ENCODE measurements at places on chromosomes 7 and 10.

- no peak for DNase-seq
Measured at GRCh38 chr10:74300666-74301065, 149.6 kb downstream of the ADK start.

DNA sequence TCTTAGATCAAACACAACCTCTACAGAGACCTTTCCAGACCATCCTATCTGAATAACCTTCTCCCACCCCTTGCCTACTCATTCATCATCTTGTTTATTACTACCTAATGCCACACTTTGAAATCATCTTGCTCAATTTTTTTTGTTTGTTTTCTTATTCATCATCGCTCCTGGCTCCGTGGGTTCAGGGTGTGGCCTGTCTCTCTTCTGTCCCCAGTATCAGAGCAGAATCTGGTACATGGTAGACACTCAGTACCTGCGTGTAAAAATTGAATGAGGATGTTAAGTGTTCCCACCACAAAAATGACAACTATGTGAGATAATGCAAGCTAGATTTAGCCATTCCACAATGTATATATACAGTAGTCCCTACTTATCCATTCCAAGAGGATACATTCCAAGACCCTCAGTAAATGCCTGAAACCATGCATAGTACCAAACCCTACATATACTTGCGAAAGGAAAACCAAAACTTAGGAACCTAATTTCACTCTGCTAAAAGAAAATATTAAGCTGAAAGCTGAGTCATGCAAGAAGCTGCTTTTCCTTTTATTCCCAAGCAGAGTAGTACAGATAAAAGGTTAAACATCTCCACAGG is 72.1 kb upstream of the SEC61G start:
- no peak for DNase-seq

DNA sequence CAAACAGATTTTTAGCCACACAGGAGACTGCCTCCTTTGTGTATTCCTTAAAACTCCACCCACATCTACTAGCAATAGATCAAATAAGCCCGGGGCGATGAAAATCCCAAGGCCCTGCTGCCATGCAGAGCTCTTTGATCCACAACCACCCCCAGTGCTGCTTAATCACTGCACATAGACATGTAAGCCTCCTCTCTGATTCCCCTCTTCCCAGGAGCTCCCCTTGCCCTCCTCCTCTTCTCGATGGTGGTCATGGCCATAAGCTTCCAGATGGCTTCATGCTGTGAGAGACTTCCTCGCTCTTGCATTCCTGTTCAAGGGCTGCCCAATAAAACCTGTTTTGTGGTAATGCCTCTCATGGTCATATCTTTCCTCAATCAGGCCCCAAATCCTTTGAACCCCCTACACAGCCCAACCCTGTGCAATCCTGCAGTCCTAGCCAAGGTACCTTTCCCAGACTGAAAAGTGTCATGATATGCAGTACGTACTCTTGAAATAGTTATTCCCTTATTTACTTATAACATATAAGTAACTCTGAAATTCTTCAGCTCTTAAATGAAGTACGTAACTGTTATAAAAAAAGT is 158.5 kb downstream of the CACNA2D1 start:
- DNase-seq, result no peak

DNA sequence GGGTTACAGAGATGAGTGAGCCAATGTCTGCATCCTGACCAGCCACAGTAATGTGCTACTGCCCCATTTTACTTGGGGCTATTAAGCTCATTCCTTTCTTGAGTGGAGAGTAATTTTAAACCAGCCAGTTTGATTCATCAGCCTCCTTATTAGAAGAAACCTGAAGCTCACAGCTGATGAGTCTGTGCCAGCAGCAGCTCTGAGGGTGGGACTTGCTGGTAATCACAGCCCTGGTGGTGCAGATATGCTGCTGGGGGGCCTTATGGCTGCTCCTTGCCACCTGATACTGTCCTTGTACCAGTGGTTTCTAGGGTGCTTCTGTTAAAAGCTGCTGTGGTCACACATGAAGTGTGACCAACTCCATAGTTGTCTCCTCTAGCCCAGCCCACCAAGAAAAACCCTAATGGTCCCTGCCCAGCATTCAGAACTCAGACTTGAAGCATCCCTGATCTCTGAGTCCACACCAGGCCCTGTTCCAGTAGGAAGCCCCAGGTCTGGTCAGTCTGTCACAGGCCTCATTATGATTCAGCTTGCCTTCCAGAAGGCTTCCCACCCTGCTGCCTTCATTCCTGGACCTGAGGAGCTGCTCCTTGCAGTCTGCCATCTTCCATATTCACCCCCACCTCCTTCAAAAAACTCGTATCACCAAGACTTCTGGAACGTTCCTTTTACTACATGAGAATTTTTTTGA is 28.9 kb upstream of the RBM20 start:
- no peak for DNase-seq

- peak; percentile 74 for DNase-seq
Measured at GRCh38 chr10:58266826-58267712, 625 bp downstream of the IPMK start.

- DNase-seq, result no peak
Measured at GRCh38 chr10:48549236-48549635, 55.6 kb downstream of the ARHGAP22 start.

GRCh38 chr10:121981346-121981745 is 6.3 kb upstream of the NSMCE4A start:
- DNase-seq, result no peak

- DNase-seq, result no peak
Measured at GRCh38 chr7:53428045-53428444, 392.6 kb downstream of the POM121L12 start.

- DNase-seq, result no peak
Measured at GRCh38 chr10:34098821-34099567, 716.1 kb downstream of the PARD3 start.

DNA sequence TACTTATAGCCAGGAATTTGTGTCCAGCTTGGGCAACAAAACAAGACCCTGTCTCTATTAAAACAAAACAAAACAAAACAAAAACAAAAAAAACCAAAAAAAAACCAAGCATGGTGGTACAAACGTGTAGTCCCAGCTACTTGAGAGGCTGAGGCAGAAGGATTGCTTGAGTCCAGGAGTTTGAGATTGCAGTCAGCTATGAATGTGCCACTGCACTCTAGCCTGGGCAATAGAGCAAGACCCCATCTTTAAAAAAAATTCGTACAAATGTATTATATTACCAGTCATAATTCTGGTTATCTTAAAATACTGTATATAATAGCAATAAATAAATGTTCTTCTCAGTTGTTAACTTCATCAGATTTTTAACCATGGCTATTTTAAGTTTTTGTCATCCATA is 2.3 kb upstream of the BBS9 start:
- DNase-seq, result no peak

DNA sequence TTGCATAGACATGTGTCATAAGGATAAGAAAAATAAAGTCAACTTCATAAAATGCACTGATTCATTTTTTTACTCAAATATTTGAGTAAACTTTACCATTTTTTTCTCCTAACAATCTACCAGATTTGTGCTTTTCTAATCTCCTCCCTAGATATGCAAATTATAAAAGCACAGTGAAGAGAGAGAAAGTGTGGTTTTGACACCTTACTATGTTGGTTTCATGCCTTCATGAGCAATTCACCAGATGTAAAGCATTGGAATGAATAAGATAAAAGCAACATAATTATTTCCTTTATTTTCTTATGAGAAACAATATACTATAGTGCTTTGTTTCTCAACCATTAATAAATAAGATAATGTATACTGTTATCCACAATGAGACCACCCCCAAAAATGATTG is 432.5 kb upstream of the PCDH15 start:
- no peak for DNase-seq

GRCh38 chr7:141016349-141016748 is 1.6 kb upstream of the MRPS33 start:
- no peak for DNase-seq

DNA sequence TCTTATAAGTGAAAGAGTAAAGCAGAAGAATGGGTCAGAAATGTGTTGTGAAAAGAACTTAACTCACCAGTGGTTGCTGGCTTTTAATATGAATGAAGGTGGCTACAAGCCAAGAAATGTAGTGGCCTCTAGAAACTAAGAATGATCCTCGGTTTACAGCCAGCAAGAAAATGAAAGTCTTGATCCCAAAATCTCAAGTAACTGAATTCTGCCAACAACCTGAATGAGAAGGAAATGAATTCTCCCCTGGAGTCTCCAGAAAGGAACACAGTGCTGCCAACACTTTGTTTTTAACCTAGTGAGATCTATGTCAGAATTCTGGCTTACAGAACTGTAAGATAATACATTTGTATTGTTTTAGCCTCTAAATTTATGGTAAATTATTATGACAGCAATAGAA is 193.0 kb downstream of the FZD1 start:
- no peak for DNase-seq

GRCh38 chr10:99393683-99394082 is 36.7 kb downstream of the GOT1 start:
- DNase-seq, result no peak

DNA sequence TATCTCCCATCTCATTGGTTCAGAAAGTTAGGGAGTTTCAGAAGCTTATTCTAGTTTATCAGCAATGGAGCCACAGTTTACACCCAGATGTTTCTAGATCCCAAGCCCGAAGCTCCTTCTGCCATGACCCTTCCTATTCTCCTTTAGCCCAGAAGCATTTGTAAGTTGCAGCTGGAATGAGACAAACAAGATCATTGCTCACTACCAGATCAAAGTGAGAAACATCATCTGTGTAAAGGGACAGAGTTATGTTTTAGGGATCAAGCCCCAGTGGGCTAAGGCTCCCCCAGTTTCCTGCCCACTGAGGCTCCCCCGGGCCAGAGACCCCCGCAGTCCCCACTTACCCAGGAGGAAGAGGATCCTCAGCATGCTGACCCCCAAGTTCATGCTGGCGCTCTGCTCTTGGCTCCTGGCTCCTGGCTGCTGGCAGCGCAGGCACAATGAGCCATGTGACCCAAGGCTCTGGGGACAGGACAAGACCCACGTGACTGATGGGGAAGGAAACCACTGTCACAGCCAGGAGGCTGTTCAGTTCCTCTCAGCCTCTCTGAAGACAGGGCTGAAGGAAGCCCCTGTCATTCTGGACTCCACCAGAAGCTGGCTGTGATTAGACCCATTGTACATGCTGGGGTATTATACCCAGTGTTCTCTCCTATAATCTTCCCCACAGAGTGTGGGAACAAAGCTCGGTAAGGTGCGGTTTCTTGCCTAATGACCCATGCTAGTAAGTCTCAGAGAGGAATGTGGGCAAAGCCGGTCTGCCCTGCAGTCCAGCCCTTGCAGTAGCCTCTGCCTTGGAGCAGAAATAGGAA is at the start of gene TMEM273:
TMEM273 (minus strand) TSS at position 442 of the 812 bp plus-strand sequence; CDS start at position 387, 55 bp downstream.
- no peak for DNase-seq

GRCh38 chr10:100904917-100905316 is 7.8 kb upstream of the SLF2 start:
- DNase-seq, result no peak

DNA sequence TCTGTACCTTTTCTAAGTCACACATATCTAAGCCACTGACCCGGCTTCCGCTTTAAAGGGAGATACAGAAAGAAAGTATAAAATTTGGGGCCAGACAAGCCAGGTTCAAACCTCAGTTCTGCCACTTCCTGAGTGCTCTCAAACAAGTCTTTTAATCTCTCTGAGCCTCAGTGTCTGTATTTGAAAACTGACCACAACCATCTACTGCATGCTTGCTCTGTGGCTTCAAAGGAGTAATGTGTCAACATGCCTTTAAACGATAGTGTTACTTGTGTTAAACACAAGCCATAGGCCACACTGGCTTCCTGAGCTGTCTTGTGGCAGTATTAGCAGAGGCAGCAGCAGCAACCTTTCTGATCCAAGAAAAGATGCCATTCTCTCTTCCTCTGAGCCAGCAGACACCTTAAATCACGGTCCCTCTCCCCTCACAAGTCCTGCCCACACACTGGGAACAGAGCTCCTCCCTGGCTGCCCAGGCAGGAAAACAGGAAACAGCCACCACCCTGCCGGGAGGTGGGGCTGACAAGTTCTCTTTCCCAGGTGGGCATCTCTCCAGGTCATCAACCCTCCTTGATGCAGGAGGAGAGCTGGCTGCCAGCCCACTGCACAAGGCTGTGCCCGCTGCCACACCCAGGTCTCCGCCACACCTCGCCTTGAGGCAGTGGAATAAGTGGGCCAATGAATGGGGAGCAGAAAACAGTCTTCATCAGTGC is 10.7 kb downstream of the HIP1 start:
- DNase-seq, result peak; percentile 67

DNA sequence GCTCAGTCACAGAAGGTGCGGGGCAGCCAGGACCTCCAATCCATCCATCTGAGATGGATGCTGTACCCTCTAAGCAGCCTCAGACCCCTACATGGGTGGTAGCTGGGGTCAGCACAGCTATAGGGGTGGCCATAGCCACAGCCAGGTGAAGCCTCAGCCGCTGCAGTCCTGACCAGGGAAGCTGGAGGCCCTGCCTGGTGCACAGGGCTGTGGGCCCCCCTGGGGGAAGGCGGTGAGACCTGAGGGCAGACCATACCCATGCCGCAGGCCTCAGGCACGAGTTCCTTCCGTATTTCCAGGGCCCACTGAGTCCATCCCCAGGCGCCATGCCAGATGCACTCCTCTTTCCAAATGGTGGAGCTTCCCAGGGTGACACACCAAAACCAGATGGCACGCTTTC is 96.6 kb upstream of the KDM7A start:
- no peak for DNase-seq

- peak; percentile 7 for DNase-seq
Measured at GRCh38 chr7:140923358-140924006, 1.2 kb downstream of the BRAF start.

DNA sequence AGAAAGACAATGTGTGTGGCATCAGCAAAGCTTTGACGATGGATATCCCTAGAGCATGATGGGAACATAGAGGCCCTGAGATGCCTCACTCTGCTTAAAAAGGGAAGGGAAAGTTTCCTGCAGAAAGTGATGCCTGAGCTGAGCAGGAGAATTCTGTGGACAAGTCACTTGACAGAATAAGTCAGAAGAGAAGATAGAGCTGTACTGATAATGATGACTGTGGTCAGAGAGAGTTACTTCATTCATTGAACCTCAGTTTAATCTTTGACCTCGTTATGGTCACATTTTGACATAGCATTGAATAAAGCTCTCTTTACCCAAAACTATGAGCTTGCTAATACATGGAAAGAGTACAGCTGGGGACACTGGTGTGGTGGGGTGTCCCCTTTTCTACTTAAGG is 7.6 kb downstream of the CUBN start:
- no peak for DNase-seq

DNA sequence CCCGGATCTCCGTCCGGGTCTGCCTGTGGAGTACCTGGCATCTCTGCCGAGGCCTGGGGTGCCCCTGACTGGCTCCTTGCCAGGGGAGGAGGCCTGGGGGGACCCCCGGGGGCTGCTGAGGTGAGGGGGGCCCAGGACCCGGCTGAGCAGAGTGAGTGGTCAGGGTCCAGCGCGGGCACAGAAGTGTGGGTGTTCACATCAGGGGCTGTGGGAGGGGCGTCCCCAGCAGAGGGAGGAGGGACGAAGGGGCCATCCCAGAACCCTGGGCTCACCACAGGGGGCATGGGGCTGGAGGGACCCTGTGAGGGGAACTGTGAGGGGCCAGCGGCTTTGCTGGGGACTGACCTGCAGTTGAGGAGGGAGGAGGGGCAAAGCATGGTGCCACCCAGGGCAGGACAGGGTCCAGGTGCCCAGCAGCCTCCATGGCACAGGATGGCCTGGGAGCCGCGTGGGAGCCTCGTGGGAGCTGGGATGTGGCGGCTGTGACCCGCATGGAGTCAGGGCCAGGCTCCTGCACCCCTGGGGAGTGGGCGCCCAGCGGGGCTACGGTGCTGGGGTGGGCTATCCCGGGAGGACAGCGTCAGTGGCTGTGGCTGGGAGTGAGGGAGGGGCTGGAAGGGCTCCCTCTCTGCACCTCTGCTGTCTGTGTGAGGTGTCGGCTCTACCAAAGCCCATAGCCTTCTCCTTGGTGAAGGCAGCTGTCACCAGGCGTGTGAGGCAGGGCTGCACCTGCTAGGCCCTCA is 91.2 kb downstream of the DNAJB6 start:
- no peak for DNase-seq

GRCh38 chr7:2520761-2521290 is 1.3 kb downstream of the LFNG start:
- no peak for DNase-seq

All from AG10803 (cell line).